ENCODE measurements at places on chromosomes 7 and 10. TPM values are rescaled to one million over a fixed set of nuclear protein-coding genes. Genes with fewer than 3 reads are reported as not detected.
A peak's percentile ranks its signal among the peaks of the same experiment; 100 is the strongest.

The AKR1C4 gene
- total RNA-seq = not detected

The TWNK gene
- 6.3 TPM for total RNA-seq

The SP8 gene
- total RNA-seq = not detected

The NPFFR1 gene
- total RNA-seq = 0.29 TPM

The PCBD1 gene
- total RNA-seq = 60.0 TPM

The LRRD1 gene
- not detected for total RNA-seq

- no peaks in the 10 kb centered on the region for H3K4me1 ChIP-seq
- no peak overlapping the region for H3K4me3 ChIP-seq
- DNase-seq = no peak
- no peaks in the 10 kb centered on the region for H3K27me3 ChIP-seq
- H3K27ac ChIP-seq = no peak overlapping the region
Observed at GRCh38 chr7:77370606-77371005, 45.5 kb downstream of the GSAP start.

The SP4 gene
- 8.6 TPM for total RNA-seq

The PIK3AP1 gene
- 29.2 TPM for total RNA-seq

DNA sequence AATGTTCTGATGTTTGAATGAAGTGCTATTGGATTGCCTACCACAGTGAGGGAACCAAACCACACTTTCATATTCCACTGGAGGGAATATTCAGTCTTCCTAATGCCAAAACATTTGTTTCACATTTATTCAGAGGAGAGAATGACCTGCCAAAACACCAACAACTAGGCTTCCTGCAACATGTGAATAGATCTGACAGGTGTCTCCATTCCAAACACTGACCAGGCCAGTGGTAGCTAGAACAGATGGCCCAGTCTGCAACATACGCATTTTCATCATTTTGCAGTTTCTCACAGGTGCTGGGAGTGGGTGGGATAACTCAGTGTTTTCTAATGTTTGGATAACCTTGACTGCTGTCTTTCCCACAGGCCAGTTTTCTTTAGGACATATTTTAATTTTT is 110.0 kb downstream of the RELN start:
- no peak overlapping the region for H3K27ac ChIP-seq
- no peaks in the 10 kb centered on the region for H3K36me3 ChIP-seq
- H3K27me3 ChIP-seq = no peaks in the 10 kb centered on the region
- DNase-seq = no peak
- no peak overlapping the region for H3K4me3 ChIP-seq
- no peaks in the 10 kb centered on the region for H3K4me1 ChIP-seq

The PSPH gene
- 18.9 TPM for total RNA-seq

DNA sequence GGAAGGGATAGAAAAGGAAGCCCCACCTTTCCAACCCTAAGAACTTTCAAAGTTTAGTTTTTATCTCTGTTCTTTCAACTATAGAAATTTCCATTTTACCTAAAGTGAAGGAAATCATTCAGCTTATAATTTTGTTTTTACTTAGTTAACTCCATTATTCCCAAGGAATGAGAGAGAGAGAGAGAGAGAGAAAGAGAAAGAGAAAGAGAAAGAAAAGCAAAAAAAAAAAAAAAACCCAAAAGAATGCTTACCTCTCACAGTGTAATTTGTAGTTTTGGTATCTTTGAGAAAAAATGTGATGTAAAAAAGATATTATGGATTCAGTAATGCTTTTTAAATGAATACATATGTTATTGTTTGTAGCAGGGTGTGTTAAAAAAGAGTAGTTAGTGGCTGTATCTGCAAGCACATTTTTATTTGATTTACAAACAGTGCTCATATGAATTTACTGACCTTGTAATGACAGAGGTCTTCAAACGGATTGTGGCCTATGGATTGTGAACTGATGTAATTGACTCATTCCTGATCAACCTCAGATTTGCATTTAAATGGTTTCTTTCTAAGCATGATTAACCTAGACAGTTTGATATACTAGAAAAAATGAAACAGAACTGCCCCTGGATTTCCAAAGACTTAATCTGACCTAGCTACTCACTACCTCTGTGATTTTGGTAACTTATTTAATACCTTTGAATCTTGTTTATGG is 64.9 kb downstream of the LCOR start:
- H3K27me3 ChIP-seq = no peaks in the 10 kb centered on the region
- no peak overlapping the region for H3K4me3 ChIP-seq
- no peaks in the 10 kb centered on the region for H3K36me3 ChIP-seq
- DNase-seq = no peak

The GOLGA7B gene
- total RNA-seq = 1.4 TPM

The PRKCQ gene
- 6.5 TPM for total RNA-seq

DNA sequence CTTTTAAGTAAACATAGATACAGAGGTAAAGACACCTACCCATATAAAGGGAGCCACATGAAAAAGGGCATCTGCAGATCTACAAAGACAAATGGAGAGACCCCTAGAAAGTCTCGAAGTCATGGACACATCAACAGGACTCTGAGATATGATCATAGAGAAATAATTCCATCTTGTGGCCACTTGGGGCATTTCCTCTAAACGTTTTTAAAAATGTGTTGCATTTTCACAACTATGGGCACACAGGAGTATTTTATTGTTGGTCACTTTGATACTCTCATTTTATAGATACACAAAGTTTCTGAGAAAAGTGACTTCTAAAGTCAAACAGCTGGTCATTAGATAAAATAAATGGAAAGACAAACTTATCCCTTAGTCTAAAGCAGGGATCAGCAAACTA is 87.1 kb downstream of the CRTAC1 start:
- no peaks in the 10 kb centered on the region for H3K4me1 ChIP-seq
- H3K27ac ChIP-seq = no peak overlapping the region
- DNase-seq = no peak
- H3K36me3 ChIP-seq = no peaks in the 10 kb centered on the region
- H3K4me3 ChIP-seq = no peak overlapping the region
- H3K27me3 ChIP-seq = no peaks in the 10 kb centered on the region

- no peak for DNase-seq
- H3K4me1 ChIP-seq = peaks cover 6% of the 10 kb centered on the region
- no peaks in the 10 kb centered on the region for H3K36me3 ChIP-seq
- H3K4me3 ChIP-seq = no peak overlapping the region
Observed at GRCh38 chr7:112266595-112267270, 60.2 kb downstream of the ZNF277 start.

DNA sequence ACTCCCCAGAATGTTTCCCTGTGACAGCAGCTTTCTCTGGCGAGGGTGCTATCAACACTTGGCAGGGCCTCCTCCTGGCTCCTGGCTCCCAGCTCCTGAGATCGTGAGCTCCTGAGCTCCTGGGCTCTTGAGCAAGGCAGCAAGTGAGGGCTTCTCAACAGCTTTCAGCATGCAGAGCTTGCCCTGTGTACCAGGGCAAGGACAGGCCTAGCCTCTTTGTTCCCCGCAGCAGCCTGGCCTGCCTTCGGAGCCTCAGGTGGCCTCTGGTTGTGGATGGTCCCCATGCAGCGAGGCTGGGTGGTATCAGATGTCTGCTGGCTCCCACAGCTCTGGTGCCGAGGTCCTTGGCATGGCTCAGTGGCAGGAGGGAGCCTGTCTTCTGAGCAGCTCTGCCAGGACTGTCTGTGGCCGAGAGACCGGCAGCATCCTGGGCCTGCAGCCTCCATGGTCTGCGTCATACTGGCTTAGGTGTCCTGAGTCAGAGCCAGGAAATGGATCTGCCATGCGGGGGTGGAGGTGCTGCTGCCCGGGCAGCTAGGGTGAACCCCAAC is 44.2 kb downstream of the ZMIZ1 start:
- H3K4me3 ChIP-seq = no peak overlapping the region
- no peaks in the 10 kb centered on the region for H3K27me3 ChIP-seq
- H3K36me3 ChIP-seq = peaks cover 6% of the 10 kb centered on the region
- peak overlapping the region; percentile 78 for H3K27ac ChIP-seq

The TMEM60 gene
- total RNA-seq = 19.4 TPM

The ADCYAP1R1 gene
- 0.11 TPM for total RNA-seq

GRCh38 chr7:15836651-15837050 is 150.2 kb upstream of the MEOX2 start:
- DNase-seq = no peak
- no peaks in the 10 kb centered on the region for H3K4me1 ChIP-seq

The TMEM270 gene
- total RNA-seq = not detected
